ENCODE measurements at places on chromosomes 1 and 21.

- DNase-seq = no peak
Observed at GRCh38 chr1:79749607-79750006, 743.1 kb upstream of the ADGRL4 start.

GRCh38 chr1:38547321-38547720, 312.3 kb downstream of the RRAGC start:
- no peak for DNase-seq

DNA sequence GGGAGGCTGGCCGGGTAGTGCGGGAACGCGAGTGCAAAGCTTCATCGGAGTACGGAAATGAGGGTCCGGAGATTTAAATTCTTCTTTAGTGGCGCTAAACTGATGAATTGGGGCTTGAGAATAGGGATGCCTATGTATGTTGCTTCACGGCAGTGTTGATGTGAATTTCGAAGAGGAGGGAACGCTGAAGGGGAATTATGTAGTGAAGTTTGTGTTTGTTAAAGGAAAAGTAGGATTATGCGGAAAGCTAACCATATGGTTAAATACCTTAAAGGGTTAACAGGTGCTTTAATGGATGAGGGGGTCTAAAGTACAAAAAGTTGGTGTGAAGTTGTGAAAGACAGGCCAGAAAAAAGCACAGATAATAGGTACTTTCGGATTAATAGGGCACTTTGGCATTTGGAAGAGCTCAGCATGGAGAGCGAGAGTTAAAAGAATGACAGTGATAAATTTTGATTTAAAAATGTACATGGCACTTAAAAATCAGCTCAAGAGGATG, 1.4 kb downstream of the HS2ST1 start:
- DNase-seq = no peak

- DNase-seq = no peak
Observed at GRCh38 chr21:26881504-26882228, 36.5 kb upstream of the ADAMTS1 start.

GRCh38 chr1:59156051-59156450, 140.8 kb upstream of the FGGY start:
- no peak for DNase-seq

- no peak for DNase-seq
Observed at GRCh38 chr1:153728305-153729066, 636 bp downstream of the INTS3 start.

- DNase-seq = no peak
Observed at GRCh38 chr21:35448876-35449599, 399.9 kb upstream of the RUNX1 start.
